ENCODE measurements at places on chromosomes 1 and 21.

DNA sequence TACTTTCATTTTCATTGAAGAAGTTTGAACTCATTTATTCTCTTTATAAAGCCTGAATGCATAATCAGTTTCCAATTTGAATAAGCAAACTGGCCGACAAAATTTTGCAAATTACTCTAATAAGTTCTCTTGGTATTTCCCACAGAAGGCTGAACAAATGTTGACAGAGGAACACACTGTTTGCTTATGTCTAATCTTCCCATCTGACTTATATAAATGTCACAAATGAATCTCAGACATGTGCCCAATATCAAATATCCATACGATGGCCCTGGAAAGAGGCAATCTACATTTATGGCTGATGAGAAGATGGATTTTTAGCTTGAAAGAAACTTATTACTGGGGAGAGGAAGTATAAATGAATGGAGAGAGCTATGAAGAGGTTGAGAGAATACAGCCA lies 380.6 kb upstream of the ZRANB2 start:
- no peak for DNase-seq

DNA sequence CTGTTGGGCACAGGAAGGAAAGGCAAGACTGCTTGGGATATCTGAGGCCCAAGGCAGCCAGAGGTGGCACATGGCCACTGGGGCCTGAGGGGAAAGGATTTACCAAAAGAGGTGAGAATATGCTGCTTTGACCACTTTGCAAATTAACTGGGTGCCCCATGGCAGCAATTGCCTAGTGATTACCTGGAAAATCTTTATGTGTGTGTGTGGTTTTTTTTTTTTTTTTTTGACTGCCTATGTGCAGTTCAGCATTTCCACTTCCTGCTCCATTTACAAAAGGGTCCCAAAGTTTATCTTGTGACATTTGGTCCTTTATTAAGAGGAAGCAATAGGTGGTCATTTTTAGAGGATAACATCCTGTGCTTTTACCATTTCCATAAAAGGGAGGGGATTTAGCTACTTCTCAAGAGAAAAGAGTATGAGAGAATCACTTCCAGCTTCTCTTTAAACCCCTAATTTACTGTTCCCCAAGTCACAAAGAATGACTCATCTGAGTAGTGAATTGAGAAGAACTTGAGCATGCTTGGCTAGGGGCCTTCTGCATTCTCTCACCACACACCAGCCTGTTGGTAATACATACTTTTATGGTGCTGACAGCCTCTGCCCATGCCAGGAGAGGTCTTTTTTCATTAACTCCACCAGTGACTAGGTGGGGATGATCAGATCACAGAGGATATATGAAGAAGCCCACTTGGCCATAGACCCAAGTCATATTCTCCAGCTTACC lies 52.1 kb downstream of the SYDE2 start:
- peak; percentile 45 for DNase-seq

GRCh38 chr1:170790651-170791071 lies 126.7 kb downstream of the PRRX1 start:
- DNase-seq: peak; percentile 53

DNA sequence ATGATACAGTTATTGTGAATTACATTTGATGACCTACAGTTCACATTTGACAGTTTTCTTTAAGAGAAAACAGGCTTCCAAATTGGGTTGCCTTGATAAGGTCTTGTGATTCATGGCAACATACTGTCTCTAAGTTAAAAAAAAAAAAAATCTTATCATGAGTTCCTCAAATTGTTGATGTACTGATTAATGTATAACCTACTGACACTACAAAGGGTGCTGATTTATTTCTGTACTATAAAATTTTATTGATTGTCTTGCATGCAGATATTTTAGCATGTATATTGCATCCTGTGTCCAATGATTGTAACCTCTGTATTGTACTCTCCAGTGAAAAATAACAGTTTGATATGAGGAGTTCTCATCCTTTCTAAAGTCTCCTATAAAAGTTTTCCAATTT lies 197.3 kb upstream of the IVNS1ABP start:
- DNase-seq: no peak

- no peak for DNase-seq
These were observed 3.2 kb upstream of the C8B start for GRCh38 chr1:56968878-56969495.

- peak; percentile 84 for DNase-seq
These were observed 46.8 kb upstream of the ZC3H11B start for GRCh38 chr1:219659684-219660083.

DNA sequence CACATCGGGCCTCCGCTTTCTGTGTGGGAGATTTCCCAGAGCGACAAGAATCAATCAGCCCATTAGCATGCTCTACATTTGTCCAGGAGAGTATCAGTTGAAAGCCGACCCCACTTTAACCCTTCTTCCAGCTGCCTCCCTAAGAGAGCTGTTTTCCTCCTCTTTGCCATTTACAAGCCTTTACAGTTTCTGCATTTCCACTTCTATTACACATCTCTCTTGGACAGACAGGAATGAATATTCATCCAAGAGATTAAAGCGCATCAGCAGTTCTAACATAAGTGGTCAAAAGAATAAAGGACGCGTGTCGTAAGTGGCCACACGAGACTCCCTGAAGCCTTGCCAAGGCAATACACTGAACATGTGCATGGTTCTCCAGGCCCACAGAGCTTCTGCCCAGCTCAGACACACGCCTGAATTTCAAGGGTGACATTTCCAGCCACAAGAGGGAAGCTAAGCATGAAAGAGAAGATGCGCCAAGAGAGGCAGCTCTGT lies 47.3 kb downstream of the FAM78B start:
- DNase-seq: no peak

DNA sequence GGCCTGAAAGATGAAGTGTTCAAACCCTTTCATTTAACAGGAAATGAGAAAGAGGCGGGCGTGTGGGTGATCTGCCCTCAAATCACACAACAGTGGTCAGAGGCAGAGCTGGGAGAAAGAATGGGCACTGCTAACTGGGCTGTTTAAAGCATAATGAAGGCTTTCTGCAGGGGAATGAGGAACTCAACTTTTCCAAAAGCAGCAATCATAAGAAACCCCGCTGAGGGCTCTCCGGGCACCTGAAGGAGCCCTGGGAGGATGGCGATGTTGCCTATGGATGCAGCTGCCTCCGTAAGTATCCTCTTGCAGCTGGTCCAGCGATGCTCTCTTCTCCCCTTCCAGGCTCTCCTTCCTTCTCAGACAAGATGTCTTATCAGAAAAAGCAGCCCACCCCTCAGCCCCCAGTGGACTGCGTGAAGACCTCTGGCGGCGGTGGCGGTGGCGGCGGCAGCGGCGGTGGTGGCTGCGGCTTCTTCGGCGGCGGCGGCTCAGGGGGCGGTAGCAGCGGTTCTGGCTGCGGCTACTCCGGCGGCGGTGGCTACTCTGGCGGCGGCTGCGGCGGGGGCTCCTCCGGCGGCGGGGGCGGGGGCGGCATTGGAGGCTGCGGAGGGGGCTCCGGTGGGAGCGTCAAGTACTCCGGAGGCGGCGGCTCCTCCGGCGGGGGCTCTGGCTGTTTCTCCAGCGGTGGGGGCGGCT lies 1.2 kb downstream of the LORICRIN start:
- DNase-seq: peak; percentile 6

- DNase-seq: no peak
These were observed 56.2 kb upstream of the LBR start for GRCh38 chr1:225483818-225484656.

DNA sequence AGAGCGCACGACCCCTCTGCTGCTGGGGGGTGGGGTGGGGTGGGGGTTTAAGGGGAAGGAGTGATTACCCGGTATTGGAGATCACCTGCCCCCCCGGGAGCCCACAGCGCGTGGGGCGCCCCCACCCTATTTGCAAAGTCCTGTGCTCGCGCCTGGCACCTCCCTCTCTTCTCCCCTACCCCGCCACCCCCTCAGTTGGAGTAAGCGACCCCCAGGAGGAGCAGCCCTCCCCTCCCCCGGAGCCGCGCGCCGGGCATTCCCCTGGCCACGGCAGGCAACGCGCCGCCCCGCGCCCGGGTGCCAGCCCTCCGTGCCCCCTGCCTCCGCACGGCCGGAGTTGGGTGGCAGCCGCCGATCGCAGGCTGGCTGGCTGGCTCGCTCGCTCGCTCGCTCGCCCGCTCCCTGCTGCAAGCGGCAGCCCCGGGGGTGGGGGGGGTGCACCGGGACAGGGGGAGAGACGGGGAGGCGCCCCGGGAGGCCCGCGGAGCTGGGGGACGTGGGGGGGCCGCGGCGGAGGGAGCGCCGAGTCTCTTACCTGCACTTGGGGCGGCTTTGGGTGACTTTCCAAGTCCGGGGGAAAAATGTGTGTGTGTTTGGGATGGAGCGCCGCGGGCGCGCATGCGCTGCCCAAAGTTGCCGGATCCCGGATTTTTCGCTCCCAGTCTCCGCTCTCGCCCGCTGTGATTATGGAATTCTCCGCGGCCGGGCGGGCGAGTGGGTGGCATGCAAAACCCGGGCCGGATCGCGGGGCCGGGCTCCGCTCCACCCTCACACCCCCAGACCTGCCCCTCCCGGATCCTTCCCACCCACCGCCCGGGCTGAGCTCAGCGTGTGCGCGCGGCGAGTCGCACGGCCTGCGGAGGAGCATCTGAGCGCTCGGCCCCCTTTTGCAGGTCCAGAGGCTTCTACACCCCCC lies at the start of gene CASZ1:
CASZ1 (minus strand) TSS at position 618 of the 916 bp plus-strand sequence. CDS start 102,757 bp downstream, outside the sequence.
- peak; percentile 85 for DNase-seq

DNA sequence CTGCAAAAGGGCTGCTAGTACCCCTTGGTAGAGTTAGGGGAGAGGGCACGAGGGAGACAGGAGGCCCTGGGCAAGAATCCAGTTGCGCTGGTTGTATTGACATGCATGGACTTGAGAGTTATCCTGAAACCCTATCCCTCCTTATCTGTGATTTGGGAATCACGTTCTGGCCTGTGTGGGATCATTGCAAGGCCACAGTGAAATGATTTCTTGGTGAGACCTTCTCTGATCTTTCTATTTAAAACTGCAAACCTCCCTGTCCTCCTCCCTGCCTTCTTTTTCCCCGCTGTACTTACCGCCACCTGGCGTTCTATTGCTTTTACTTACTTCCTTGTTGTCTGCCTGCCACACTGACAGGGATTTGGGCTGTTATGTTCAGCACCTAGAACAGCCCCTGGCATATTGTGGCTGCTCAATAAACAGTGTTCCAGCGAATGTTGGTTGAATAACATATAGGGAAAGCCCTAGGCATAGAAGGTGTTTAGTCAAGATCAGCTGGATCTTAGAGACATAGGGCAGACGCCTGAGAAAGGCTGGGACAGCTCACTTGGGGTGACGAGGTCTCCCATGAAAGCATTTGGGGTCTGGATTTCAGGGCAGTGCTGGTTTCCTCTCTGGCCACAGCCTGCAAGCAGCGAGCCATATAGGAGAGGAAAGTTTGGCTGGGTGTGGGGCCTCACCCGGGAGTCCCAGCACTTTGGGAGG lies 25.6 kb downstream of the ALPL start:
- peak; percentile 38 for DNase-seq

- no peak for DNase-seq
These were observed 92.7 kb downstream of the SNX7 start for GRCh38 chr1:98754176-98754575.

DNA sequence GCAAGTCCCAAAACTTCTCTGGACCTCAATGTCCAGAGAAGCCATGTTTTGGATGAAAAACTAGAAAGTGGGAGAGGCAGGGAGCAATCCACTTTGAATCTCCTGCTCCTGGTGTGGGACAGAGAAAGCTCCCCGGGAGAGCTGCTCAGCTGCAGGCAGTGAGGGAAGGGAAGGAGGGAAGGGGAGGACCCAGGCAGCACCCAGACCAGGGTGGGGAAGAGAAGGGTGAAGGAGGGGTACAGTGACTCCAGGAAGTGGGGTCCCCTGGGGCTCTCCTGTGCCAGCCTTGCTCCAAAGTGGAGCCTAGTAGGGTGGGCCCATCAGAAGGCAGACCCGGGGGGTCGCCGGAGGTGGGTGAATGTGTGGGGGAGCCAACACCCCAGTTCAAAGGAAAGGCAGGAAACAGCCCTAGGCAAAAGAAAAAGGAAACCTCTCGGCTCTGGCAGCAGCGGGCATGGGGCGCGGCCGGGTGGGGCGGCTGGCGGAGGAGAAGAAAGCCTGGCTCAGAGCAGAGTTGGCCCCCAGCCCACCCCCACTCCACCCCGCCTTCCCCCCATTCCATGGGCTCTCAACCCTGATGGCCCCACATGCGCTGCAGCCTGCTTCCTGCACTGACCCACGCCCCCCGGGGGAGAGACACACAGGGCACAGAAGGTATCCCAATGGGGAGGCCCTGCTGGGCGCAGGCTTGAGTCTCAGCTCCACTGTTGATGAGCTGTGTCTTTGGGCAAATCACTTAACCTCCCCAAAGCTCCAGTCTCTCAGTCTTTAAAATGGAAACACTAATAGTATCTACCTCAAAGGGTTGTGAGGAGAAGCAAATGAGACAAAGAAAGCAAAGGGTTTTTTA lies 5.7 kb downstream of the LGR6 start:
- no peak for DNase-seq

DNA sequence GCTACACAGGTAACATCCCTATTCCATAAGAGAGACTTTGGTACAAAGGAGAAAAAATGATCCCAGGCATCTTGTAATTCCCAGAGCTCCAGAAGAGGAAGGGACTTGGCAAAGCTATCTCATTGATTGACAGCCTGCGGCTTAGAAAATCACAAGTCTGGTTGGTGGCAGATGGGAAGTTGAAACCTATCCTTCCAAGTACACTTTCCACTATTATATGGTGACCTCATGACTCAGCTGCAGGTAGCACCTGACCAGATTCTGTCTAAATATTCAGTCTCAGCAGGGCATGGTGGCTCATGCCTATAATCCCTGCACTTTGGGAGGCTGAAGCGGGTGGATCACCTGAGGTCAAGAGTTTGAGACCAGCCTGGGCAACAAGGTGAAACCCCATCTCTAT lies 89.9 kb downstream of the TIAM1 start:
- no peak for DNase-seq

- no peak for DNase-seq
These were observed 21.3 kb downstream of the UBASH3A start for GRCh38 chr21:42424914-42425541.

- DNase-seq: no peak
These were observed 113.6 kb downstream of the UCHL5 start for GRCh38 chr1:192945390-192946130.

GRCh38 chr1:162138599-162139181 lies 69.2 kb downstream of the NOS1AP start:
- no peak for DNase-seq

DNA sequence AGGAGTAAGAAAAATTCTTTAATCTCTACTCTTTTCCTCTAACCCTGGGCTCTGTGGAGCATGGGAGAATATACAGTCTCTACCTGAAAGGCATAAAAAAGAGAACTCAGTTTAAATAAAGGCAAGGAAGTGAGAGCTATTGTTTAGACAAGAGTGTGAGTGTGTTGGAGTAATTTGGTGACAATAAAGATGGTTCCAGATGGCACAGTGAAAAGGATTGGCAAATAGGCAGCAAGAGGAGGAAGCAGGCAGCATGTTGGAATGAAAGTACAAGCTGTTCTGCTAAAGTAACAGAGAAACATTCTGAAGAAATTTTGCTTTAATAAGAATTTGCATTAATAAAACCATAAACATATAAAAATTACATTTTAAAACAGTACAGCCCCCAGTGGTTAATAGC lies 163.4 kb downstream of the DNM3 start:
- DNase-seq: no peak

- peak; percentile 91 for DNase-seq
These were observed 17.2 kb downstream of the NFYC start for GRCh38 chr1:40708750-40709099.
